ENCODE measurements at places on chromosomes 1 and 21. TPM values are rescaled to one million over a fixed set of nuclear protein-coding genes. Genes with fewer than 3 reads are reported as not detected.

DNA sequence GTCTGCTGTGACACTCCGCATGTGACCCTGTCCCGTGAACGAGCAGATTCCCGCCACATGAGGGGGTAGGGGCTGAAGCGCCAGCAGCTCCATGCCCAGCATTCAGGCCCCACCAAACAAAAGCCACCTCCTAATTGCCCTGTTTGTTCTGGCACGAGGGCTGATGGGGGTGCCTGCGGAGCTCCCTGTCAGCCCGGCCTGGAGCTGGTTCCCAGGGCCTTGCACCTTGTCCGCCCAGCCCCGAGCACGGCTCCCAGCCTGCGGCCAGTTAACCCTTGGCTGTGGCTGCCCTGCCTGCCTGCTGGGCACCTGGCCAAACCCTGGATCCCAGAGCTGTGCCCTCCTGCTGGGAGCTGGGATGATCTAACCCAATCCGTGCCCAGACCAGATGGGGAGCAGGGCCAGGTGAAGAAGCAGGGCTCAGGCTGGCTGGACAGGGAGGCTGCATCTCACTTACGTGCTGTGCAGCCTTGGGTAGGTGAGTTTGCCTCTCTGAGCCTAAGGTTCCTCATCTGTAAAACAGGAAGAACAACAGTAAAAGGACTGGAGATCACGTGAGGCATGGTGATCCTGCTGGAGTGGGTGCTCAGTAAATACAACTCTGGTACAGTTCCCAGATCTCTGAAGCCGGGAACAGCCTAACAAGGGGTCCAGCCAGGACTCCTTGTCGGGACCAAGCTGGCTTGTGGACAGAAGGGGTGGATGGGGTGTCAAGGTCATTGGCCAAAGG is 110.9 kb upstream of the IFFO2 start:
- H3K36me3 ChIP-seq = no peaks in the 10 kb centered on the region
- peaks cover 5% of the 10 kb centered on the region for H3K4me1 ChIP-seq
- peaks cover 21% of the 10 kb centered on the region for H3K27me3 ChIP-seq
- DNase-seq = no peak

The TIAM1 gene
- total RNA-seq = not detected

GRCh38 chr21:35212393-35213127 is 163.5 kb upstream of the RUNX1 start:
- peak overlapping the region; percentile 87 for H3K27ac ChIP-seq
- peak; percentile 59 for DNase-seq
- H3K36me3 ChIP-seq = peaks cover 20% of the 10 kb centered on the region
- no peaks in the 10 kb centered on the region for H3K27me3 ChIP-seq
- peak overlapping the region; percentile 48 for H3K4me3 ChIP-seq

The ENTREP3 gene
- 85.2 TPM for total RNA-seq

DNA sequence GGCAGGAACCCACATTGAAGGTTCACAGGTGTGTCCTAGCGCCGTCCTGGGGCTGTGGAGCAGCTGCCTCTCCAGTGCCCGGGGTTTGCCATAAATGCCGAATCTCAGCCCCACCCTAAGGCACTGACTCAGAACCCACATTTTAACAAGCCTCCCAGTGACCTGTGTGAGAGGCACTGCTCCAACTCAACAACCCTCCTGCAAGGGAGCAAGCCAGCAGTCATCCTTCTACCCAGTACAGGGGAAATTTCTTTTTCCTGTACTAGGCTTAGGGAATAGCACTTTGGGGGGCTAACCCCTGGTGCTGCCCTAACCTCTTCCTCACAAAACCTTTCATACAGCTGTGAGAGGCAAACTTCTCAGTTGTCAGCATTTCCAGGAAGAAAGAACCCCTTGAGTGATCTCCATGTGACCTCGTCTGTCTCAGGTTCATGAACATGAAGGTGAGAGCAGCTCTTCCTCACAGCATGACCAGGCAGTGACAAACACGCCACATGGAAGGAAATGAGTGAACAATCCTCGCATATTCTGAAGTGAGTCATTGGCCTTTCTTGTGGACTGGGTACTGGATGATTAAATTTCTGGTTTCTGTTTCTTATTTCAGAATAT is 11.4 kb upstream of the BCAR3 start:
- H3K27ac ChIP-seq = no peak overlapping the region
- H3K27me3 ChIP-seq = no peaks in the 10 kb centered on the region
- DNase-seq = peak; percentile 86
- H3K4me3 ChIP-seq = no peak overlapping the region
- peaks cover 11% of the 10 kb centered on the region for H3K4me1 ChIP-seq
- H3K36me3 ChIP-seq = no peaks in the 10 kb centered on the region
